Stimulated activated memory B cell treated with anti-CD40 and anti-IgM and Interleukin-4, amounts not matched to agents 10 μg/mL and 1 μg/mL and 100 μg/mL, for 72 hours (primary cell): ENCODE measurements at places on chromosomes 4 and X.

GRCh38 chrX:40792433-40792832 lies 57.1 kb upstream of the MED14 start:
- ATAC-seq = no peak

DNA sequence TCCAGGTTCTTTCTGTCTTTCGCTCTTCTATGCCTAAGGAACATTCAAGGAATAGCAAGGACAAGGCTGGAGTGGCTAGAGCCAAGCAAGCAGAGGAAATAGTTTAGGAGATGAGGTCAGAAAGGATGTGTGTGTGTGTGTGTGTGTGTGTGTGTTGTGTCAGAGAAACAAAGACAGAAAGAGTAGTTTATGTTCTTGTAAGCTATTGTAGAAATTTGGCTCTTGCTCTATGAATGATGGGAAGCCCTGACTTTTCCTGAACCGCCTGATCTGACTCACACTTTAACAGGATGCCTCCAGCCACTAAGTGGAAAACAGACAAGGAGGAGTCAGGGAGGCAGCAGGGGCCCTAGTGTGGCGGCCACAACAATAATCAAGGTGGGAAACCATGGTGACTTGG lies 39.7 kb downstream of the LGI2 start:
- no peak for ATAC-seq

DNA sequence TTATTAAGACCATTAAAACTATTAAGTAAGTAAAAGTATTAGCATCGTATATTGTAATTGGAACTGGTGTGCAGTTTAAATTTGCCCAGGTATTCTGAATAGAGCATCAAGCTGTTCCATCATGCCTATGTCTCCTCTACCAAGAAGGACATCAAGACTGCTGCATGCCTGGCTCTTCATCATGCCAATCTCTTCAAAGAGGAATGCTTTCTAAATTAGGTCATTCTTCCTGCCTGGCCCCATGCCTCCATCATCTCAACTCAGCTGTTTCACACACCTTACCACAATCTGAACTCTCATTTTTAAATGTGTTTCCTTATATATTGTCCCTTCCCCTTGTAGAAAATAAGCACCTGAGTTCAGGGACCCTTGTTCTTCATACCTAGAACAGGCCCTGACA lies 270.5 kb upstream of the PPARGC1A start:
- no peak for ATAC-seq

DNA sequence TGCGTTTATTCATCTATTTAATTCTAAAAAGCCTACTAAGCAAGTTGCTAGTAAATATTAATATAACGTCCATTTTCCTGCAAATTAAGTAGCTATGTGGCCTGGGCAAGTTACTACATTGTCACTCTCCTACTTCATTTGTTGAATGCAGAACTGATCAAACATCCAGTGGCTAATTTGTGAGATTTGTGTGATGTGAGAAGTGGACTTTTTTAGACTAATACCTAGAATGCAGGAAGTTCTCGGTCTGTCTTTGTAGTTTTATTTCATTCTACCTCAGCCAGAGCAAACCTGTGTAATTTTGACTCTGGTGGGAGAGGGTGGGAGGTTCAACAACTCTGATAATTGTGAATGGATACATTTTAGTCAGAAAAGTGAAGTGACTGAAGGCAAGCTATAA lies 840 bp downstream of the GUF1 start:
- ATAC-seq = no peak

DNA sequence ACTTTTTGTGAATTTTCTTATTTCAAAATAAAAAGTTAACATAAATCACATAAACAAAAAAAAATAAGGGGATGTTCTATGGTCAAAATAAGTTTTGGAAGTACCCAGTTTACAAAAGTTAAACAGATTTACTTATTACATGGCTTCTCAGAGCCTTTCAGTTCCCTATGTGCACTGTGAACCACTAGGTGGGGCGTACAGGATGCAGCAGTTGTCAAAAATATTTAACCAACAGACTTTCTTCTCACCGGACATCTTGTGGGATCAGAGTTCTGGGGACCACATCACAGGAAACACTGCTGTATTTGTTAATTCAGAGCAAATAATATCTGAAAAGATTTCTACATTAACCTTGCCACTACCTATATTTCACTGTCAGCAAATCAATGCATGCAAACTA lies 74.1 kb downstream of the SMARCA1 start:
- ATAC-seq = no peak

GRCh38 chr4:149296084-149296483 lies 519.6 kb downstream of the IQCM start:
- no peak for ATAC-seq

DNA sequence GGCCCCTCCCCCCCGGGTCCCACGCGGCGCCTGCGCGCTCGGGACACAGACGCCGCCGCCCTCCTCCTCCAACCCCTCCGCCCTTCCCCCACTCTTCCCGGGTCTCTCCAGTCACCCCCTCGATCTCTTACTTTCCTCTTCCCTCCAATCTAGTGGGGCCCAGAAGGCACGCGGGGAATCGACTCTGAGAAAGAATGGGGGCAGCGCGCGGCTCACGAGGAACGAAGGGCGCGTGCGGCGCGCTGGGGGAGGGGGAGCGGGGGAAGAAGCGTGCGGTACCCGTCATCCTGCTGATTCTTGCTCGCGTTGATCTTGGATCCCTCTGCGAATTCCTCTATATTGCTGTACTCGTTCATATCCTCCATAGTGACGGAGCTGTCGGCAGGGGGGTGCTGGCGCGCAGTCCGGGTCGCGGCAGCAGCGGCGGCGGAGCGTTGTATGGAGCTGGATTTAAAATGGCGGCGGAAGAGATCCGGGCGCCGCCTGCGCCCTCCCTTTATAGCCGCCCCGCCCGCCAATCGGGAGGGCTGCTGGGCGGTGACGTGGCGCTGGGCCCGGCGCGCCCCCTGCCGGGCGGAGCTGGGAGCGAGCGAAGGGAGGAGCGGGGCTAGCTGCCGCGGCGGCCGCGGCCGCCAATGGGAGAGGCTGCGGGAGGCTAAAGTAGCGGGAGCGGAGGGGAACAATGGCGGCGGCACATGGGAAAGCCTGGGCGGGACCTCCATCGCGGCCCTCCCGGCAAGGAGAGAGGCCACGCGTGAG lies 1.1 kb downstream of the HNRNPDL start:
- ATAC-seq = peak; percentile 83

- ATAC-seq = no peak
Observed at GRCh38 chrX:70026851-70027200, 22.9 kb downstream of the AWAT2 start.

GRCh38 chrX:53321230-53321942 lies 40.0 kb upstream of the IQSEC2 start:
- ATAC-seq = peak; percentile 64

GRCh38 chr4:113232194-113232593 lies 182.7 kb downstream of the ANK2 start:
- ATAC-seq = no peak

GRCh38 chr4:1047106-1047975 lies 35.9 kb downstream of the FGFRL1 start:
- no peak for ATAC-seq

DNA sequence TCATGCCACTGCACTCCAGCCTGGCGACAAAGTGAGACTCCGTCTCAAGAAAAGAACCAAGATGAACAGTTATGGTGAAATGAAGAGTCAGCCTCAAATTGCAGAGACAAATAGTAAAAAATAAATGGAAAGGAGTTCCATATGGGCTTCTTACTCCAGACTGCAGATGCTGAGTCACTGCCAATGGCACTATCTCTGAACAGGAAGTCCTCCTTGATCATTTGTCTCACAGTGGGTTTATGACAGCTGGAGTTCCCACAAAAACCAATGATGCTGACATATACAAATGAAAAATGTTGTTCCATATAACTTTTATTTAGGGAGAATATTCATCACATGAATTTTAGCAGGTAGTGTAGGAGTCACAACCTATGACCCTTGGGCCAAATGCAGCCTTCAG lies 631.6 kb downstream of the PCDH18 start:
- no peak for ATAC-seq

- ATAC-seq = no peak
Observed at GRCh38 chr4:169307576-169307975, 36.8 kb upstream of the SH3RF1 start.

DNA sequence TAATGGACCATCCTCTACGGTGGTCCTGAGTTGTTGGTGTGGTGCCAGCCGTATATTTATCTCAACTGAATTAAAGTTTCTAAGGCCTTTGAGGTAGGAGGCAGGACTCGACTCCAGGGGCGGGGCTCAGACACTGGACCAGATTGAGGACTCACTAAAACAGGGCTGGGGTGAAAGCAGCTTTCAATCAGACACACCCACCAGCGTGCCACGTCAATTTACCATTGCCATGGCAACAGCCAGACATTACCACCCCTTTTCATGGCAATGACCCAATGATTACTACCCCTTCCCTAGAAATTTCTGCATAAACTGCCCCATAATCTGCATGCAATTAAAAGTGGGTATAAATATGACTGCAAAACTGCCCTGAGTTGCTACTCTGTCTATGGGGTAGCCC lies 6.7 kb upstream of the TLR1 start:
- ATAC-seq = no peak

DNA sequence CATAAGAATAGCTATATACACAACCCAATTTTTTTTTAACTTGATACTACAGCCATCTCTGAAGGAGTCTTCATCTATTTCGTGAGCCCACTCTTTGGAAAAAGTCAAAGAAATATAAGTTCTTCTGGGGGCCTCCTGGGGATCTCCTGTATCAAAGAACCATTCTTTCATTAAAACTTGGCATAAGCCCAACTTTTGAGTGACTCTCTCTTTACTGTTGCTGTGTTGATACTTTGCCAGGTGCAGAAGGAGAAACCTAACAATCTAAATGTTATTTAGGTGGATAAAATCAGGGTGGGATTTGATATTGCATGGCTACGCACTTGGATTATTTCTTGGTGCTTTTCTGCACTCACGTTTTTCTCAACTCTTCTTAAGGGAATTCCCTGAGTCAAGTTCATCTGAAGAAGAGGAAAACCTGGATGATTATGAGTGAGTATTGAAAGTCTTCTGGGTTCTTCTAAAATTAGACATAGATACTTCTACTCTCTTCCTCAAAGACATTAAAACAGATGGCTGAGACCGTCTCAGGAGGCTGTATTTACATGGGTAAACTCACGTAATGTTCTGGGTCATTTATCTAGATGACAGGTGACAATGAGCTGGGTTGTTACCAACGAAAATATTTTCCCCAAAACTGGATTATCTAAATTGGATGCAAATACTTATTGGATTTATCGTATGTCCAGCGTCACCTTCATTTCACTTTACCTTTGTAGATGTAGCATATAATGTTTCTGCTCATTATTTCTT lies 25.2 kb downstream of the BMX start:
- no peak for ATAC-seq

DNA sequence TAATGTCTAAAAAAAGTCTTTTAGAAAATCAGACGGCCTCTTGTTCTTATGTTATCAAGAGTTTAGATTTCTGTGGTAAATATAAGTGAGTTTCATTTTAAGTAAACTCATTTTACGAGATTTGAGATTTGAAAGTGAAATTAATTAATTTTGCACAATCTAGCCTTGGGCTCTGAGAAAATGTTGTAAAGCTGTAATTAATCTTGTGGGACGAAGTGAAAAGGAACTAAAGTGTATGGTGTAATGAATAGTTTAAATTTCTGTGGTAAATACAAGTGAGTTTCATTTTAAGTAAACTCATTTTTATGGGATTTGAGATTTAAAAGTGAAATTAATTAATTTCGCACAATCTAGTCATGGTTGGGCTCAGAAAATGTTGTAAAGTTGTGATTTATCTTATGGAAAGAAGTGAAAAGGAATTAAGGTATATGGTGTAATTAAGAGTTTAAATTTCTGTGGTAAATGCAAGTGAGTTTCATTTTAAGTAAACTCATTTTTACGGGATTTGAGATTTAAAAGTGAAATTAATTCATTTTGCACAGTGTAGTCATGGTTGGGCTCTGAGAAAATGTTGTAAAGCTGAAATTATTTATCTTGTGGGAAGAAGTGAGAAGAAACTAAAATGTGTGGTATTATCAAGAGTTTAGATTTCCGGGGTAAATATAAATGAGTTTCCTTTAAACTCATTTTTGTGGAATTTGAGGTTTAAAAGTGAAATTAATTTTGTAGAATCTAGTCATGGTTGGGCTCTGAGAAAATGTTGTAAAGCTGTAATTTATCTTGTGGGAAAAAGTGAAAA lies 1.6 kb downstream of the SCML1 start:
- ATAC-seq = no peak

DNA sequence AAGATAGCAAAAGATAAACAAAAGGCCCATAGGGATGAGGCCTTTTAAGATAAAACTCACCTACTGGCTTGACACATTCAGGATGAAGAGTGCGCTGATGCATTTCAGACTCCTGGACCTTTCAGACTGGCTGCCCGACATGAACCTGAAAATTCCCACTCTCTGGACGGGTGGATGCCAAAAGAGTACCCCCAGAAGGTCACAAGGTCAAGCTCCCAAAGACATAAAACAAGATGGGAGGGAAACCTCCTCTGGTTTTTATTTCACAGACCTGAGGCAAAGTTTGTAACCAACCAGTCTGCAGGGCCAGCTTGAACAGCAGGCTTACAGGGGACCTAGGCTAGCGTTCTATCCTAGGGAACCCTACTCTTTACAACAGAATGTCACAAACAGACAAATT lies 123.2 kb upstream of the GC start:
- ATAC-seq = no peak

DNA sequence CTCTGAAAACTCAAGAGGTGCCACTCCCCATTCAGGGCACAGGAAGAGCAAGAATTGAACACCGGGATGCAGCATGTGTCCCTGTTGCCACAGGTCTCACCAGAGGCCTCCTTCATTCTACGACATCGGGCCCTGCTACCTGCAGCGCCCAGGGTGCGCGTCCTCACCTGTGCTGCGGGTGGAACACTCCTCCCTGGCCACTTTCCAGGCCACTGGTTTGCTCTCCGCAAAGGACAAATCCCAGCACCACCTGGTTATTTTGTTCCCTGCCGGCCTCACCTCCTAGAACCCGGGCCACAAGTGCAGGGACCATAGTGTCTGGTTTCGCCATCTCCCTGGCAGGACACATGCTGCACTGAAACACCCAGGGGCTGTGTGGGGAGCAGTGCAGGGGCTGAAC lies 14.3 kb upstream of the FAM3A start:
- no peak for ATAC-seq

GRCh38 chr4:114226968-114227760 lies 247.7 kb upstream of the ARSJ start:
- peak; percentile 24 for ATAC-seq

DNA sequence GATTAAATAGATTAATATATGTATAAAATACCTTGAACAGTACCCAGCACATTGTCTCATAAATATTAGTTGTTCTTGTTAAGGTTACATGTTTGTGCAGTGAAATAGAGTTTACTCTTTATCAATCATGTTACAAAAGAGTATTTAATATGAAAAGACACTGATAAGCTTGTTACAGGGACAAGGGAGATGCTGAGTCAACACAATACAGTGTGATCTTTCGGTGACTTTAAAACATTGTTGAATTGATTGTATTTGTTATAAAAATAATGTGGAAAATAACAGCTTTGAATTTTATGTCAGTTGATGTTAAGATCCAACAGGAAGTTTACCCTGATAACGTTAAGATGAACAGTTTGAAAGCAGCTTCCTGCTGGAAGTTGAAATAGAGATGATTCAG lies 1.4 kb upstream of the WDR13 start:
- no peak for ATAC-seq

GRCh38 chrX:68396953-68397352 lies 36.3 kb downstream of the OPHN1 start:
- ATAC-seq = no peak
